ENCODE measurements at places on chromosomes 2 and 18. TPM values are rescaled to one million over a fixed set of nuclear protein-coding genes. Genes with fewer than 3 reads are reported as not detected.

DNA sequence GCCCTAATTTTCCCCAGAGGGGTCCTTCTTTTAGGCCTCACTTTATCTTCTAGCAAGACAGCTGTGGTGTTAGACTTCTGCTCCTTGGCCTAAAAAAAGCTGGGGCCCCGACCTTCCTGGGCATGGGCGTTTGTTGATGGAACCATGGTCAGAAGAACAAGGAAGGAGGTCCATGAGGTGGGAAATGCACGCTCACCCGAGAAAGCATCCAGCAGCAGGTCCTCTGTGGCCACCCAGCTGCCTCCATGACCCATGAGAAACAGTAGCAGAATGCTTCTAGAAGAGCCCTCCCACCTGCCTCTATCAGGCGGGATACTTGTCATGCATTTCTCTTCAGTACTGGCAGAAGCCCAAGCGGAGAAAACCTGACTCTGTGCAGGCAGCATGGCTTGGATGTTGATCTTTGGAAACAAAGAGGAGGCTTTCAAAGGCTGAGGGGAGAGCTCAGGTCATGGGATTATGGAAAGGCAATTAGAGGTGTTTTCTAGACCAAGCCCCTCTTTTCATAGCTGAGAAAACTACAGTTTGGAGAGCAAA is 249.1 kb downstream of the FAM210A start:
- no peak for DNase-seq

- no peak for DNase-seq
Observed at GRCh38 chr2:54632733-54633692, 90.4 kb upstream of the EML6 start.

- DNase-seq, result peak; percentile 54
Observed at GRCh38 chr2:5694306-5694705, 2.1 kb downstream of the SOX11 start.

- no peak for DNase-seq
Observed at GRCh38 chr18:71808616-71809015, 735.5 kb downstream of the CBLN2 start.

- peak; percentile 67 for DNase-seq
Observed at GRCh38 chr18:23226930-23227725, 91.8 kb downstream of the CABLES1 start.

DNA sequence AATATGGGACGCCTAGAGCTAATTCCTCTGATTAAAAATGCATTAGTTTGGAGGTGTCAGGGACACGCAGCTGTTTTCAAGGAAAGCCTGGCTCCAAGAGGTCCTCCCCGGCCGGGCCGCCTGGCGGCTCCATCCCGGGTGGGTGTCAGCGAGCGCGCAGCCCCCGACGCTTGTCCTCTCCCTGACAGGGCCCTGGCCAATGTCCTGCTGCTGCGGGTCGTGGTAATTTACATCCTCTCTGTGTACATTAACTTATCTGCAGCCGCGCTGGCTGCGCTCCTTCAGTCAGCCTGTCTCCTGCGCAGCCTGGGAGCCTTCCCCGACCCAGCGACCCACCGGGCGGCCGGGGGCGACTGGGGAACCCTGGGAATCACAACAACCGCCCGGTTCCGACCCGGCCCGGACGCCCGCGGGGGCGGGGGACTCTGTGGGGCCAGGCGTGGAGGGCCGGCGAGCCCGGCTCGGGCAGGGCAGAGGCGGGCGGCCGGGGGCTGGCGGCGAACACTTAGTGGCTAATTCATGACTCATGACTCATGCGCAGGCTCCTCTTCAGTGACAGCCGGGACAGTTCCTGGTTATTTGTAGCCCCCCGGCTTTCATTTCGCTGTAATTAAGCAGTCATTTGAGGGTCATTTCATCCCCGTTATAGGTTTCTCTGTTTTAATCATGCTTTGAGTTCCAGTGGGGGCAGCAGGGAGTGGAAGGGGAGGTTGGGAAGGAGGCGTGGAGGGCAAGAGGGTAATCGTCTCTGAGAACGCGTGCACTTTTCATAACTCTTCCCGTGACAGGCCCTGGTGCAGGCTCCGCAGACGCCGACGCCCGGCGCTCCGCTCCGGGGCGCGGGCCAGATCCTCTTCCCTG is 141.9 kb upstream of the CTAGE1 start:
- peak; percentile 57 for DNase-seq

DNA sequence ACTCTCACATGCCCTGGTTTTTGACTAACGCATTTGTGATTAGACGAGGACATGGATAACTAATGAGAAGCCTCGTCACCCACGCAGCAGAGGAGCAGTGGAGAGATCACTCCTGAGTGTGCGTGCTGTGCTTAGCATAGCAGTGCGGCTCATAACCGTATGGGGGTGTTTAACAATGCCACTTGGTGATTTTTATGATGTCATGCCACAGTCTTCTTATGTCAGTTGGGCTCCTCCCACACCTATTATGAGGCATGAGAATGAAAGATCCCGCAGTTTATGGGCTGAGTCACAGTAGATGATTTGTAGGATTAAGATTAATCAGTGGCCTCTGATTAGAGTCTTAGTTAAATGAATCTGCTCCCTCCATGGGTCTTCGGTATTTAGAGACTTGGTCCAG is 2.5 kb upstream of the SMIM21 start:
- no peak for DNase-seq

The HS6ST1 gene
- total RNA-seq, result 178 TPM

The CERKL gene
- 1.3 TPM for total RNA-seq
